CD4-positive, alpha-beta T cell treated with Interleukin-12 subunit alpha and Interleukin-12 subunit beta, for 1 hour (primary cell): ENCODE measurements at places on chromosomes 16 and 17.
A peak's percentile ranks its signal among the peaks of the same experiment; 100 is the strongest.

DNA sequence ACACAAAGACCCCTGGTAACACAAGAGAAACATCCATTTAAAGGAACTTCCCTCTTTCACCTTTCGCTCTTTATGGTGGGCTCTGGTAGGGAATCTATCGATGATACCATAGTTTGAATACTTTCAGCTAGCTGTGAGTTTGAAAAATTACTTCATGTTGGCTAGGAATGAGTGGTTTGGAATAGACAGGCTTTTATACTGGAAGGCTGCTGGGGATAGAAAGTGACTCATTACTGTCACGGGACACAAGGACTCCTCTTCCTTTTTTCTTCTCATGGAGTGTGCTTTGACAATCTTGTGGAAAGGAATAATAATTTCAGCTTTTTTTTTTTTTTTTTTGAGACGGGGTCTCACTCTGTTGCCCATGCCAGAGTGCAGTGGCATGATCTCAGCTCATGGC, 76.9 kb downstream of the CYB561 start:
- no peak for DNase-seq

DNA sequence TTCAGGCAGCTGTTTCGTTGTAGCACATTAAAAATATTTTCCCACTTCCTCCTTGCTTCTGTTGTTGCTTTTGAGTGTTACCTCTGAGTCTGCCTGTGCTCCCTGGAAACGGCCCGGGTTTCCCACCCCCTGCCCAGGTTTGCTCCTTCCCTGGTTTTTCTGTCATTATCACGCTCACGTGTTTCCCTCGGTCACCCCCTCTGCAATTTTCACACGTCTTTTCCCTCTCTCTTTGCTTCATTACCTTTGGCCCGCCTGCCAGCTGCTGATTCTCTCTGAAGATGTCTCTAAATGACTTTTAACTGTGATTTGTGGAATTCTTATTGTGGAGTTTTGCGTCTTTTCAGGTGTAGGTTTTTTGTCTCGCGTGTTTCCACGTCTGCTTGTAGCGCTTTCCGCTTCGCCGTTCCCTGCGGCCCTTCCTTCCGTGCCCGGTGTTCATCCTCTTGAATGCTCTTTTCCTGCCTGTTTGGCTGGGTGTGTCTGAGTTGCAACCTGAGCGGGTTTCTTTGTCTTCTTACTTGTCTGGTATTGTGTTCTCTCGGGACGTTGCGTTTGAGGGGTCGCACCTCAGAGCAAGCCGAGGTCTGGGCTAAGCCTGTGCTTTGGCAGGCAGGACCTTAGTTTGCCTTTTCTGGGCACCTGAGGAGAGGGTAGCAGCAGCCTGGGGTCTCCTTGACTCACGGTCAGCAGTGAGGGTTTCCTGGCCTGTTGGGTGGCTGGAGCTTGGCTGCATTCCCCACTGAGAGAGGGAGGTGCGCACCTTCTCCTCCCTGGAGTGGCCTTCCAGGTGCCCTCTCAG, 96.3 kb upstream of the ZNF750 start:
- no peak for DNase-seq

GRCh38 chr16:9658586-9658985, 523.6 kb downstream of the GRIN2A start:
- DNase-seq: no peak

GRCh38 chr17:3966720-3967363, 2.6 kb upstream of the ATP2A3 start:
- no peak for DNase-seq

DNA sequence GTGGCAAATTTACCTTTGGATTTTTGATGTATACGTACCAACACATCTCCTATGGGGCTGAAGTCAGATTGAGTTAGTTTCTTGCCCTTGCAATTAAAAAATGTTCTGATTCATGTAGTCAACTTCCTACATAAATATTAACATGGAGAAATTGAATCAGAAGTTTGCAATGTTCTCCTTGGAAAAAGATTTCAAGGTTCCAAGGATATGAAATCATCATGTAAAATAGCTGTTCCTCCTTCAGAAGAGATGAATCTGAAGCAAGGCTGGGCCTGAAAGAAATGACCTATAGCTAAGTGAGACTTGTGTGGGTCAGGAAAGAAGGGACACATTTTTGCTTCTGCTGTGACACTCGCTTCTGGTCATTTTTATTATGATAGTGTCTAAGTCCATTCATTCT, 131.7 kb downstream of the RGS9 start:
- no peak for DNase-seq

DNA sequence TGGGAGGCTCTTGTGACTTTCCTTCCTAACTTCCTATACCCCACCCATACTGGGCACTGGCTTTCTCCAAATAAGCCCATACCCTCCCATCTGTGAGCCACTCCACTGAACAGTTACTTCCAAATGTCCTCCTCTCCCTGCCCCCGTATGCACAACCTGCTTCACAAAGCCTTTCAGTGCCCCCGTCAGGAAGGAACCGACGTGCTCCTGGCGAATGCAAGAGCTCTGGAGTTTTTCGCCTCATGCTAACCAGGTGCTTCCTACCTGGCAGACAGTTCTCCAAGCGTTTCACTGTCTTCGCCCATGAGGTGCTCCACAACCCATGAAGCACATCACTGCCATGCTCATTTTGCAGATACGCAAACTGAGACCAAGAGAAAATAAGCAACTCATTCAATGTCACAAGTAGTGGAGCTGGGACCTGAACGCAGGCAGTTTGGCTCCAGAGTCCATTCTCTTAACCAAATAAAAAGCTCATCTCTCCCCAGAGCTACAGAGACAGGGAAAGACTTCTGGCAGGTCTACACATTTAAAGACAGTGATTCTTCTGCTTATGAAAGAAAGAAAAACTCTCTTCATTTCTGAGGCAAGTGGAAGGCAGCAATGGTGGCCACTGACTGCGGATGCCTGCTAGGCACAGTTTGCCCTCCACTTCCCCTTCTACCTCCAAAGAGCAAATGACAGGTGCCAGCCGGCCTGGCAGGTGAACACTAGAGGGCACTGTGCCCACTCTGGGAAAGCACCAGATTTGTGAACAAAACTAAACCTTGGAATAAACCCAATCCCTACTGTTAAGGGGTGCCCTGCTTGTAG, 23.8 kb downstream of the SPHK1 start:
- peak; percentile 71 for DNase-seq

DNA sequence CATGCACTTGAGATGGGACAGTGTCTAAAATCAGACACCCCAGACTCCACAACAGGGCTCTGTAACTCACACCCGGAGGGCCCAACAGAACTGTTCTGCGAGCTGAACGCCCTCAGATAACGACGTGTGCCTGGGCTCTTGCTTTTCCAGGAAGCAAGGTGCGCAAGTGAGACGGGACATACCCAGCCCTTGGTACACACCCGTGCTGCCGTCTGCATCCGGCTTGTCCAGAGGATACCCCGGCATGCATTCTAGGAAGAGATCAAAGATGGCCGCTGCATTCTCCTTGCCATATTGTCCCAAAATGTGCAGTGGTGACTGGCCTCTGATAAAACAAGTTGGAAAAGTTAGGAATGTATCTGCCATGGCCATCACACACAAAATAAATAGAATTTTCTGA, 29.4 kb downstream of the CYB5D2 start:
- DNase-seq: no peak

- no peak for DNase-seq
Measured at GRCh38 chr17:28469376-28469775, 4.1 kb upstream of the SLC13A2 start.

DNA sequence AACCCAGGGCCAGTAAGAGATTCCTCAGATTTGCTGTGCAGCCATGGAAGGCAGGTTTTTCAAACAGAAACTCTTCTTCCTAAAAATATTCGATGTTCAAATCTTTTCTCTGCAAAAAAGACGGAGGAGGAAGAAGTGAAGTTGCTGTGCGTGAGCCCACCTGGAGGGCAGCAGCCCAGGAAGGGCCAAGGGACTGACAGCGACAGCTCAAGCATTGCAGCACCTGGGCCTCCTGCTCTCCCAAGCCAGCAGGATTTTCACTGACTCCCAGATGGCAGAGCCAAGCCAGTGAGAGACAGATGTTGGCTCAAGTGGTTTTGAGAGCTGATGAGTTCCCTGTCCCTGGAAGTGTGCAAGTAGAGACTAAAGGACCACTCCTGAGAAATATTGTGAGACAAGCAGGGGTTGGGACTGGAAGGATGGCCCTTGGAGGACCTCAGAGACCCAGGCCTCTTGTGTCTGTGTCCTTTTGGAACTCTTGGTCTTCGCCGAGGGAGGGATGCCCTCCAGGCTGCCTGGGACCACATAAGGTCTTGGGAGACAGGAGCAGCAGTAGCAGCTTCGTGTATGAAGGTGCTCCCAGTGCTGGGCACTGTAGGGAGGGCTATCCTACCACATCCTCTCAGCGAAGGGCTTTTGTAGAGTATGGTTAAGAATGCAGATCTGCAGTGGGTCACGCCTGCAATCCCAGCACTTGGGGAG, 29.3 kb upstream of the TNFRSF13B start:
- no peak for DNase-seq

DNA sequence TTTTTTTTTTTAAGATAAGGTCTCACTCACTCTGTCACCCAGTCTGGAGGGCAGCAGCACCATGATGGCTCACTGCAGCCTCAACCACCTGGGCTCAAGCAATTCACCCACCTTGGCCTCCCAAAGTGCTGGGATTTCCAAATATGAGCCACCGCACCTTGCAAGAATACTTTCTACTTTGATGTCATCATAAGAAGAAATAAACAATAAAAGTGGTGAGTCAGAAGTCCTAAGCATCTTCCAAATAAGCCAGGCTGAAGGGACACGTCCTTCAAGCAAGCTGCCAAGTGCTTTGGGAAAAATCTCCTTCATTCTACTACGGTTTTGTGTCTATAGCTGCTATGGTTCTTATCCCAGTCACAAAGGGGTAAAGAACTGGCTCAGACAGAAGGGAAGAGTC, 20.3 kb downstream of the HASPIN start:
- DNase-seq: no peak

- no peak for DNase-seq
Measured at GRCh38 chr17:18967916-18968315, 16.0 kb downstream of the SLC5A10 start.

DNA sequence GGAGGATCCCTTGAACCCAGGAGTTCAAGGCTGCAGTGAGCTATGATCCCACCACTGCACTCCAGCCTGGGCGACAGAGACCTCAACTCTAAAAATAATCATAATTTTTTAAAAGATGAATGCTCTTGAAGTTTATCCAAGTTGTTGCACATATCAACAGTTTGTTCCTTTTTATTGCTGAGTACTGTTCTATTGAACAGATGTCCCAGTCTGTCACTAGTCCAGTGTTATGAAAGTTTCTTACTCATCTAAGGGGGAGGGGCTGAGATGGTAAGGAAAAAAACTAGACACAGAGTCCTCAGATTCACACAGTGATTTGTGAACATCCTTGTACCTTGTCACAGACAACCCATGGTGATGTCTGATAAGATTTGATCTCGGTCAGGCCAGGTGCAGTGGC, 3.9 kb downstream of the ACAP1 start:
- no peak for DNase-seq

DNA sequence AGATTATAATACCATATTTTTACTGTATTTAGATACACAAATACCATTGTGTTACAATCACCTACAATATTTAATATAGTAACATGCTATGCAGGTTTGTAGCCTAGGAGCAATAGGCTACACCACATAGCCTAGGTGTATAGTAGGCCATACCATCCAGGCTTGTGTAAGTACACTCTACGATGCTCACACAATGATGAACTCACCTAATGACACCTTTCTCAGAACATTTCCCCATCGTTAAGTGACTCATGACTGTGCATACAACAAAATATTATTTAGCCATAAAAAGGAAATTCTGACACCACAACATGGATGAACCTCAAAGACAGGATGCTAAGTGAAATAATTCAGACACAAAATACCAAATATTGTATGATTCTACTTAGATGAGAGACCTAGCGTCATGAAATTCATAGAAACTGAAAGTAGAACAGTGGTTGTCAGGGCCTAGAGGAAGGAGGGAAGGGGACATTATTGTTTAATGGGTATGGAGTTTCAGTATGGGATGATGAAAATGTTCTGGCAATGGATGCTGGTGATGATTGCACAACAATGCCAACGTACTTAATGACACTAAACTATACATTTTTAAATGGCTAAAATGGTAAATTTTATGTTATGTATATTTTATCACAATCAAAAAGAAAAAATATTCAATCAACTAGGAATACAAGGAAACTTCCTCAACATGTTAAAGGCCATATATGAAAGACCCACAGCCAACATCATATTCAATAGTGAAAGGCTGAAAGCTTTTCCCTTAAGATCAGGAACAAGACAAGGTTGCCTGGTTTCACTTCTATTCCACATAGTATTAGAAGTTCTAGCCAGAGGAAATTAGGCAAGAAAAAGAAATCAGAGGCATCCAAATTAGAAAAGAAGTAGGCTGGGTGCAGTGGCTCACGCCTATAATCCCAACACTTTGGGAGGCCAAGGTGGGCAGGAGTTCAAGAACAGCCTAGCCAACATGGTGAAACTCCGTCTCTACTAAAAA, 5.9 kb upstream of the C16orf87 start:
- no peak for DNase-seq

- no peak for DNase-seq
Measured at GRCh38 chr17:20179041-20179440, 169.9 kb downstream of the SPECC1 start.

DNA sequence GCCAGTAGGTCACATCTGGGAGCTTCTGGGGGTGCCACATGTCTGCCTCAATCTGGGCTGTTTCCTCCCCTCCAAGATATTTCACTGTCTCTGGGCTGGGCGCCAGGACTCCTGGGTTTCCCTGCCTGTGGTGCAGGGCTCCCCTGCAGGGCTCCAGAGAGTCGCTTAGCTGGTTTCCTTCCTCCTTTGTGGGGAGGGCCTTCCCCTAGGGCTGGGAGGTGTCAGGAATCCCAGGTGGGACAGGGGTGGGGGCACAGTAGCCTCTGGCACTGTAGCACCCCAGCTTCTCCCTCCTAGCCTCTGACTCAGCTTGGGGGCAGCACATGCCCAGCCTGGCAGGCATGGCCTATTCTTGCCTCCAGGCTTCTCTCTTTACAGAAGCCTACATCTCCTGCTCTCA, 2.6 kb downstream of the RARA start:
- no peak for DNase-seq

GRCh38 chr17:36647636-36648035, 46.3 kb downstream of the MRM1 start:
- DNase-seq: no peak

DNA sequence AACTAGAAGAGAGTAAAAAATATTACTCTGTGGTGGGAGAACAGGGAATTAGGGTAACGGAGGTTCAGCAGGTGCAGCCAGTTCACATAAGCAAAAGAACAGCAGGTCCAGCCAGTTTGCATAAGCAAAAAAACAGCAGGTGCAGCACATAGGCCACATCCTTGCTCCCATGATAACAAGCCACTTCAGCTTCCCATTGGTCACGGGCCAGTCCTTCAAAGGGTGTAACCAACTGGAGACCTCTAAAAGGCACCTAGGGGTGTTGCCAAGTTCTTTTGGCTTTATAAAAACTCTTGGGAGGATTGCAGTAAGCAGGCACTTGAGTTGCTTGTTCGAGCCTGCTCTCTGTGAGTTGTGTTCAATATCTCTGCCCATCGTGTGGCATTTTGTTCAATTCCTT, 488.1 kb downstream of the XYLT1 start:
- DNase-seq: no peak
